Activated CD8-positive, alpha-beta T cell treated with anti-CD3 and anti-CD28 coated beads, Interleukin-2, amount 10 ng/mL, durations not matched to agents 7 days and 5 days (primary cell): ENCODE measurements at places on chromosomes 2 and 18. TPM values are rescaled to one million over a fixed set of nuclear protein-coding genes. Genes with fewer than 3 reads are reported as not detected.

Gene IL18R1
- total RNA-seq: 53.1 TPM

Gene CHRNG
- total RNA-seq: not detected

Gene TTN
- 11.4 TPM for total RNA-seq

Gene EFR3B
- 0.05 TPM for total RNA-seq

Gene ACVR1
- total RNA-seq: 13.6 TPM

Gene MAB21L4
- not detected for total RNA-seq

DNA sequence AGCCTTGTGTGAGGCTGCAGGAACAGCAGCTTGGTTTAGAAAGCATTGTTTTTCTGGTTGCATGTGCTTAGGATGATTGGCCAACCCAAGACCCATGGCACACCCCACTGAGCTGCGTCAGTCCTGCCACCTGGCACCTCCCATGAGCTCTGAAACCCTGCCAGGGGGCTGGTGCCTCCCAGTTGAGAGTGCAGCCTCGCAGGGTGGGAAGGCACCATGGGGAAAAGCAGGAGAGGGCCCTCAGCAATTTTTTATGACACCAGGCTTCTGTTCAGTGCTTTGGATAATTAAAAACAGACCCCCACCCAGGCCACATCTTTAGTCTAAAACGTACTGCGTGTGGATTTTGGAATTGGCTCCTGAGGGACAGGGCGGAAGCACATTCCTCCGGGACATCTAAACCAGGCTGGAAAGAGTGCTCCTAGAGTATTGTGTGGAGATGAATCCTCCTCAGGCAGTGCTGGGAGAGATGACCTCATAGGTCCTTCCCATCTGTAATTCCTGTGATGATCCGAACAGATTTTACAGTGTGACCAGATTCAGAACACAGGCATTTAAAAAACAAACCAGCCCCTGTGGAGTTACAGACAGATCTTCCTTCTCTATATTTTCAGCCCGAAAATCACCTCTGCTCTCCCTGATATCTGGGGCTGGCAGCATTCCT lies 438.3 kb downstream of the ZNF521 start:
- no peak overlapping the region for H3K4me3 ChIP-seq
- no peaks in the 10 kb centered on the region for H3K27me3 ChIP-seq
- no peak for DNase-seq
- H3K36me3 ChIP-seq: no peaks in the 10 kb centered on the region
- no peak overlapping the region for H3K27ac ChIP-seq

- H3K27me3 ChIP-seq: peaks cover 8% of the 10 kb centered on the region
- H3K27ac ChIP-seq: peak overlapping the region; percentile 91
- peaks cover 5% of the 10 kb centered on the region for H3K36me3 ChIP-seq
- peaks cover 16% of the 10 kb centered on the region for H3K4me1 ChIP-seq
- peak; percentile 62 for DNase-seq
- peak overlapping the region; percentile 68 for H3K4me3 ChIP-seq
Observed at GRCh38 chr2:46187112-46187618, 110.0 kb upstream of the EPAS1 start.

- no peaks in the 10 kb centered on the region for H3K27me3 ChIP-seq
- DNase-seq: no peak
- H3K36me3 ChIP-seq: peaks cover 13% of the 10 kb centered on the region
- H3K27ac ChIP-seq: peak overlapping the region; percentile 7
- H3K4me1 ChIP-seq: peaks cover 23% of the 10 kb centered on the region
- peak overlapping the region; percentile 76 for H3K4me3 ChIP-seq
Observed at GRCh38 chr2:85601771-85602475, 575 bp downstream of the TMEM150A start.

DNA sequence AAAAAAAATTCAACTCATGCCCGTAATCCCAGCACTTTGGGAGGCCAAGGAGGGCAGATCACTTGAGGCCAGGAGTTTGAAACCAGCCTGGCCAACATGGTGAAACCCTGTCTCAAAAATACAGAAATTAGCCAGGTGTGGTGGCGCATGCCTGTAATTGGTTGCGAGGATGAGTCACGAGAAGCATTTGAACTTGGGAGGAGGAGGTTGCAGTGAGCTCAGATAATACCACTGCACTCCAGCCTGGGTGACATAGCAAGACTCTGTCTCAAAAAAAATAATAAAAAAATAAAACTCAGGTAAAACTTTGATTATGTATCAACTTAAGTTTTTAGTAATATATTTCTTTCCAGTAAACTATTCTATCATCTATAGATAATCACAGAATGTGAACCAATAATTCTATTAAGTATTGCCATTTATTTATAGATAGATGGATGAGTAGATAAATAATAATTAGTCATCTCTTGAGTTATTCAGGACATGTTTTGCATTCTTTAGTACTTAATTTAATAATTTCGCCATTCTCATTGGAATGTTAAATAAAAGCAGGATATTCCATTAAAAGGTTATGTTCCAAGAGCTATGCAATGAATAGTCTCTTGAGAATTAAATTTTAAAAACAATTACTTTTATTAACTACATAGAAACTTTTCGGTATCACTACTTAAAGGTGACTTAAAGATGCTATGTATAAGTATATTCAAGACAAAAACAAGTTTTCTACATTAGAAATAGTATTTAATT lies 48.7 kb downstream of the WDPCP start:
- H3K27ac ChIP-seq: no peak overlapping the region
- no peaks in the 10 kb centered on the region for H3K4me1 ChIP-seq
- H3K4me3 ChIP-seq: no peak overlapping the region
- peaks cover 3% of the 10 kb centered on the region for H3K36me3 ChIP-seq
- no peaks in the 10 kb centered on the region for H3K27me3 ChIP-seq
- DNase-seq: no peak

GRCh38 chr18:37304012-37304680 lies 261.5 kb downstream of the CELF4 start:
- H3K4me3 ChIP-seq: no peak overlapping the region
- H3K36me3 ChIP-seq: no peaks in the 10 kb centered on the region
- H3K4me1 ChIP-seq: no peaks in the 10 kb centered on the region
- no peak for DNase-seq
- no peak overlapping the region for H3K27ac ChIP-seq
- no peaks in the 10 kb centered on the region for H3K27me3 ChIP-seq

GRCh38 chr2:211652327-211652726 lies 886.3 kb downstream of the ERBB4 start:
- H3K36me3 ChIP-seq: no peaks in the 10 kb centered on the region
- DNase-seq: no peak
- H3K27me3 ChIP-seq: no peaks in the 10 kb centered on the region
- no peaks in the 10 kb centered on the region for H3K4me1 ChIP-seq
- no peak overlapping the region for H3K27ac ChIP-seq

GRCh38 chr2:241226723-241227572 lies 38.5 kb downstream of the ANO7 start:
- H3K27ac ChIP-seq: no peak overlapping the region
- DNase-seq: no peak
- peaks cover 29% of the 10 kb centered on the region for H3K36me3 ChIP-seq
- no peak overlapping the region for H3K4me3 ChIP-seq
- H3K4me1 ChIP-seq: peaks cover 17% of the 10 kb centered on the region

DNA sequence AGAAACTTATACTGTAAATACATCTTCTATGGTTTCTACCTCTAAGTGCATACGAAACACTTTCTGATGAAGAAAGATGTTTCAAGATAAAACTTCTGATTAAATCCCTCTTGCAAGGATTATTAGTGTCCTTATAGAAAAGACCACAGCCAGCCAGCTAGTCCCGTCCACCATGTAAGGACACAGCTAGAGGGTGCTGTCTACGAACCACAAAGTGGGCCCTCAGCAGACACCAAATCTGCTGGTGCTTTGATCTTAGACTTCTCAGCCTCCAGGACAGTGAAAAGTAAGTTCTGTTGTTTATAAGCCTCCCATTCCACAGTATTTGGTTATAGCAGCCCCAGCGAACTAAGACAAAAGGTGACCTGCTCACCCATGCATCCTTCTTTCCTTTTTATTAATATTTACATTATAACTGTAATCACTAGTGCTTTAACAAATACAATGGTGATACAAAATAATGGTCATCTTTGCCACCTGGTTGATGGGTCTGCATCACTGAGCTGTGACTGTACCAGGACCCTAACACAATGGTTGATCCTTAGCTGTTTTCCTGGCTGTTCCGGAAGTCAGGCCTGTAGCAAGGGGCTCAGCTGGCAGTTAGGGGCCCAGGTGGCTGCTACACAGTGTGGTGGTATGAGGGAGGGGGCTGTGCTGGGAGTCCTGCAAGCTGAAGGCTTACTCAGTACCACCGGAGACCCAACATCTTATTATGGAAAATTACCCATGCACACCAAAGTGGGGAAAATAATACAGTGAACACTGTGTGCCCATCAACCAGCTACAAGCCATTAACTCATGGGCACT lies 108.5 kb upstream of the SMAD7 start:
- H3K4me3 ChIP-seq: no peak overlapping the region
- DNase-seq: no peak
- H3K36me3 ChIP-seq: peaks cover 14% of the 10 kb centered on the region
- no peaks in the 10 kb centered on the region for H3K27me3 ChIP-seq
- H3K4me1 ChIP-seq: peaks cover 36% of the 10 kb centered on the region

GRCh38 chr2:30847329-30847728 lies 40.1 kb upstream of the CAPN13 start:
- no peak overlapping the region for H3K27ac ChIP-seq
- peaks cover 4% of the 10 kb centered on the region for H3K27me3 ChIP-seq
- H3K4me3 ChIP-seq: no peak overlapping the region
- H3K36me3 ChIP-seq: no peaks in the 10 kb centered on the region
- no peak for DNase-seq
- H3K4me1 ChIP-seq: no peaks in the 10 kb centered on the region

GRCh38 chr2:158753641-158754611 lies 41.2 kb upstream of the DAPL1 start:
- DNase-seq: peak; percentile 34
- H3K36me3 ChIP-seq: no peaks in the 10 kb centered on the region
- H3K27ac ChIP-seq: no peak overlapping the region
- no peaks in the 10 kb centered on the region for H3K4me1 ChIP-seq
- peaks cover 14% of the 10 kb centered on the region for H3K27me3 ChIP-seq

- peaks cover 22% of the 10 kb centered on the region for H3K4me1 ChIP-seq
- H3K27me3 ChIP-seq: no peaks in the 10 kb centered on the region
- H3K36me3 ChIP-seq: no peaks in the 10 kb centered on the region
- peak overlapping the region; percentile 98 for H3K27ac ChIP-seq
- peak overlapping the region; percentile 80 for H3K4me3 ChIP-seq
- DNase-seq: peak; percentile 91
Observed at GRCh38 chr2:33475224-33476130, 972 bp upstream of the RASGRP3 start.

- no peak overlapping the region for H3K27ac ChIP-seq
- no peak overlapping the region for H3K4me3 ChIP-seq
- H3K27me3 ChIP-seq: no peaks in the 10 kb centered on the region
Observed at GRCh38 chr2:182554950-182555349, 128.1 kb upstream of the PDE1A start.

GRCh38 chr2:128172191-128172590 lies 81.2 kb downstream of the UGGT1 start:
- no peak overlapping the region for H3K27ac ChIP-seq
- no peaks in the 10 kb centered on the region for H3K27me3 ChIP-seq
- H3K4me1 ChIP-seq: peaks cover 21% of the 10 kb centered on the region
- H3K4me3 ChIP-seq: no peak overlapping the region
- DNase-seq: no peak

DNA sequence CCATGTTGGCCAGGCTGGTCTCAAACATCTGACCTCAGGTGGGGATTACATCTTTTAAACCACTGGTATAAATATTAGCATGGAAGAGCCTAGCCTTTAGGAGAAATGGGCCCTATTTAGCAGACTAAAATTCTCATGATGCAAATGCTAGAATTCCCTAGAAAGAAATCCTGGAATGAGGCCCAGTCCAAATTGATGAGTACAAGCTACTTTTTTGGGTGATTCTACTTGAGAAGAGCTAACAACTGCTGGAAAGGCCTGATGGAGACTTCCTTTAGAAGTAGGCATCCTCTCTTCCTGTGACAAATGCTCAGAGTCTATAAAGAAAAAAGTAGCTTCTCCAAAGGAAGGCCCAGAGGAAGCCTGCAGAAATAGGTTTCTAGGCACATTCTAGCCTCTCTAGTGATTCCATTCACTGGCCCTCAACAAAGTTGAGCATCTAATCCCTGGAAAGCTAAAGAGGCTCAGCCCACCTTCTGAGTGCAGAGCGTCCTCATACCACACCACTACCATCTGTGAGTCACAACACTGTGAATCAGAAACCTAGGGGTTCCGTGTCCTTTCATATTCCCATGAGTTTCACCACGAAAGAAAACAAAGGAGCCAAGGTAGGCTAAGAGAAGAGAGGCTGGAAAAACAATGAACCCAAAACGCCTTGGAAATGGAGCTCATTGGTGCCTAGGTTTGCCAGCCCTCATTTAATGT lies 183.1 kb downstream of the C1D start:
- H3K27ac ChIP-seq: no peak overlapping the region
- DNase-seq: no peak
- H3K27me3 ChIP-seq: peaks cover 4% of the 10 kb centered on the region
- H3K36me3 ChIP-seq: no peaks in the 10 kb centered on the region
- H3K4me1 ChIP-seq: no peaks in the 10 kb centered on the region
- H3K4me3 ChIP-seq: no peak overlapping the region

- H3K4me1 ChIP-seq: no peaks in the 10 kb centered on the region
- no peaks in the 10 kb centered on the region for H3K27me3 ChIP-seq
- H3K27ac ChIP-seq: no peak overlapping the region
- no peaks in the 10 kb centered on the region for H3K36me3 ChIP-seq
- no peak overlapping the region for H3K4me3 ChIP-seq
Observed at GRCh38 chr2:33392366-33392765, 84.1 kb upstream of the RASGRP3 start.

DNA sequence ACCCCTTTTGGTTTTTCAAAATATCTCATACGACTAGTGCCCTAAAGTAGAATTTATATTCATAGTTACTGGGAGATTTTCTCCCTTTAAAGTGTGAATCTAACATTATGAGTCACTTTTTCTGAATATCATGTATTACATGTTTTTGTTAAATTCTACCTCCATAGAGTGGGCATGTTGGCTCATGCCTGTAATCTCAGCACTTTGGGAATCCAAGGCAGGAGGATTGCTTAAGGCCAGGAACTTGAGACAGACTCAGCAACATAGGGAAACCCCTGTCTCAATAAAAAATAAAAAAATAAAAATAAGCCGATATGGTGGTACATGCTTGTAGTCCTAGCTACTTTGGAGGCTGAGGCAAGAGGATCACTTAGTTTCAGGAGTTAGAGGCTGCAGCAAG lies 45.3 kb upstream of the UNC80 start:
- no peak overlapping the region for H3K4me3 ChIP-seq
- H3K36me3 ChIP-seq: no peaks in the 10 kb centered on the region
- H3K27ac ChIP-seq: no peak overlapping the region
- DNase-seq: no peak
- H3K4me1 ChIP-seq: no peaks in the 10 kb centered on the region

- DNase-seq: peak; percentile 4
- no peaks in the 10 kb centered on the region for H3K36me3 ChIP-seq
- H3K27me3 ChIP-seq: peaks cover 2% of the 10 kb centered on the region
- no peak overlapping the region for H3K27ac ChIP-seq
Observed at GRCh38 chr2:118991554-118991953, 49.6 kb downstream of the MARCO start.

- no peak overlapping the region for H3K4me3 ChIP-seq
- H3K27ac ChIP-seq: no peak overlapping the region
- DNase-seq: no peak
- H3K4me1 ChIP-seq: no peaks in the 10 kb centered on the region
Observed at GRCh38 chr2:159946326-159946999, 116.0 kb downstream of the PLA2R1 start.

GRCh38 chr2:180006781-180007579 lies at the start of gene CWC22:
TSS of gene CWC22 (minus strand) at chr2:180007297. CDS start at chr2:179993341, 13,956 bp downstream.
- peak within 1 kb of the TSS; percentile 97 for H3K27ac ChIP-seq
- peaks cover 22% of the 10 kb centered on the region for H3K4me1 ChIP-seq
- DNase-seq: peak; percentile 93
- peak within 1 kb of the TSS; percentile 83 for H3K4me3 ChIP-seq
- no peaks in the 10 kb centered on the region for H3K27me3 ChIP-seq

- H3K4me3 ChIP-seq: peak overlapping the region; percentile 74
- peaks cover 6% of the 10 kb centered on the region for H3K27me3 ChIP-seq
- peak overlapping the region; percentile 29 for H3K27ac ChIP-seq
- no peak for DNase-seq
- H3K36me3 ChIP-seq: peaks cover 6% of the 10 kb centered on the region
Observed at GRCh38 chr2:73980566-73980965, 4.1 kb upstream of the TET3 start.
